SJCRH30 (cell line): ENCODE measurements at places on chromosomes 7 and 10.

- no peak for DNase-seq
These were observed 53.3 kb downstream of the ZMYND11 start for GRCh38 chr10:188546-188945.

DNA sequence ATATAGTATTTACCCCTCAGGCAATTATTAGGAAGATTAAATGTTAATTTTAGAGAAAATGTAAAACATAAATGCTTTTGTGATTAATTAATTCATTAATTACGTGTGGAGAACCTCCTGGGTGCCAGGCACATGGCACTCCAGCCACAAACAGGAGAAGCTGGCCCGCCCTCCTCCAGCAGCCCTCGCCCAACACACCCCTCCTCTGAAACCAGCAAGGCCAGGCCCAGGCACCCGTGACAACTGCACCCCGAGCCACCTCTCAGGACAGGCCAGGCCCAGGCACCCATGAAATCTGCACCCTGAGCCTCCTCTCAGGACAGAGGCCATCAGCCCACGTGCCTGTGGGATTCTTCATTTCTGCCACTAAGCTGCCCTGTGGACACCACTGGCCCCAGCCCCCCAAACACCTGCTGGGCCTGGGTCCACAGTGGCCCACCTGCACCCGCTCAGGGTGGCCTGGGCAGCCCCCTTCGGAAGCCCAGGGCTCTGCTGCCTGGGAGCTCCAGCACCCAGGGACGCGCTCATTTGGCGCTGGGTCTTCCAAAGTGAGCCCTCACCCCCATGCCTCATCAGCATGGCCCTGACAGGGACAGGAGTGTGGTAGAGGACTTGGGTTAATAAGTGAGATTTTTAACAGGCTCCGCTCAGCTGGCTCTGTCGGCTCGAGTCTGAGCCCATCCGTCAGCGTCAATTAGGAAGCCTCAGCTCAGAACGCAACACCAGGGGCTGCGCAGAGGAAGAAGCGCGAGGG lies 482.1 kb downstream of the DNAJB6 start:
- no peak for DNase-seq

DNA sequence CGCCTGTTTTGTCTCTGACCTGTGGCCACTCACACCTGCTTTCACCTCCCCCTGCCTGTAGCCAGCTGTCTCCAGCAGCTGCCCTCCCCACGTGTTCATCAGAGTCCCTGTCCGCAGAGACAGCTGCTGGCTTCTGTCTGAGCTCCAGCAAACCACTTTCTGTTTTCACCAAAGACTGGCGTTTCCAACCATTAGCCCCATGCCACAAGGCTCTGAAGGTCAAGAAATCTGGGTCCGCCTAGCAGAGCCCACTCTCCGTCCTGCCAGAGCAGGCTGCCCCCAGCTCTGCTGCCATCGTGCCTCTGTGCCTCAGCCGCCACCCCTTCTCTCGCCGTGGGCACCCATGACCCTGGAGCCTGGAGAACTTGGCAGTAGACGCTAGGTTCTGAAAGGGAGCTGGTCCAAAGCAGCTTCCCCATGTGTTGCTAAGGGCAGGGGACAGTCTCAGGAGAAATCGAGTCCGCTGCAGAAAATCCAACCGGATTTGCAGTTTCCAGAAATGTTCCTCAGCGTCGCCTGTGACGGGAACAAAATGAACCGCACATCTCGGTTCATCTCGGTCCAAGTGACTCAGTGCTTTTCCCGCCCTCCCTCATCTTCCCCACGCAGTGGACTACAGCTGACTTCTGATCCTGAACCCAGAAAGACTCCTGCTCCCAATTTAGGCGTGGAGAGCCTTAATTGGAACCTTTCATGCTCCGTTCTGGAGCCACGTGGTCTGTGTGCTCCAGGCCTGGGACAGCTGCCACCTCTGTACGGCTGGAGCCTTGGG lies 28.0 kb downstream of the TMEM120A start:
- DNase-seq = peak; percentile 99

DNA sequence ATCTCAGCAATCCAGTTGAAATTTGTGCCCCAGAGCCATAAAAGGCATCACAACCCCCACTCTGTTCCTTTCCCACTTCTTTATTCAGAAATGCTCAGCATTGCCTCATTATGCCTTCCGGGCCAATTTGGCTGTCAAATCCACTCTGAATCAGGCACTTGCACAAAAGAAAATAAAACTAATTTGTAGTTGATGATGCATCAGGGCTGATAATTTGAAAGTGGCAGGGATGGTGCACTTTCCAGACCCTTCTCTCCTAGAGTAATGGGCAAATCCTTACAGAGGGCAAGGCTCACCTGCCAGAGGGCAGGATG lies 147.9 kb upstream of the PDE1C start:
- DNase-seq = no peak

DNA sequence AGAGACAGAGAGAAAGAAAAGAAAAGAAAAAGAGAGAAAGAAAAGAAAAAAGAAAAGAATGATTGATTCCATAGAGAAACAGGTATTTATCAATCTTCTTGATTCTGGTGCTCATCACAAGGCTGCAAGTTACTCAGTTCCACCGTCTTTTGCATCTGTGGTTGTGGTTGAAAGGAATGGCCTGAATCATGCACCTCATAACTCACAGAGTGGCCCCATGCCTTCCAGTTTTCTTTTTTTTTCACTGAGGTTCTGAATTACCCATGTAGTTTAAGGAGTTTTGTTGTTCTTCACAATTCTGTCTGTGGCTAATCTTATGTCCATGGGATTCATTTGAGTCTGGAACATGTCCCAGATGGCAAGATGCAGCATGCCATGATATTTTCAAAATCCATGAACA lies 156.0 kb downstream of the ZNF33B start:
- no peak for DNase-seq

- no peak for DNase-seq
These were observed 101.0 kb upstream of the STEAP1B start for GRCh38 chr7:22601003-22601402.

DNA sequence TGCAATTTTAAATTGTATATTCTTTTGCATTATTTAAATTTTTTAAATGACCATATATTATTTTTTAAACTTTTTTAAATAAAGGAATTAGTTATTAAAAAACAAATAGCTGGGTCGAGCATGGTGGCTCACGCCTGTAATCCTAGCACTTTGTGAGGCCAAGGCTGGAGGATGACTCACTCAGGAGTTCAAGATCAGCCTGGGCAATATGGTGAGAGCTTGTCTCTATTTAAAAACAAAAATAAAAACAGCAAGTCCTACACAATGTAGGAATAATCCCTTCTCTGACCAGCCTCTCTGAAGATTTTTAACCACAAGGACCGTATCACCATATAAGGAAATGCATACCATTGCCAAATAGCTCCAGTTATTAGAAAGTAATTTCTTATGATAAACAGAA lies 19.6 kb downstream of the NOC3L start:
- DNase-seq = no peak

- no peak for DNase-seq
These were observed 4.4 kb downstream of the OPN4 start for GRCh38 chr10:86658751-86659150.

- no peak for DNase-seq
These were observed 141.7 kb downstream of the KAT6B start for GRCh38 chr10:74967911-74968666.

DNA sequence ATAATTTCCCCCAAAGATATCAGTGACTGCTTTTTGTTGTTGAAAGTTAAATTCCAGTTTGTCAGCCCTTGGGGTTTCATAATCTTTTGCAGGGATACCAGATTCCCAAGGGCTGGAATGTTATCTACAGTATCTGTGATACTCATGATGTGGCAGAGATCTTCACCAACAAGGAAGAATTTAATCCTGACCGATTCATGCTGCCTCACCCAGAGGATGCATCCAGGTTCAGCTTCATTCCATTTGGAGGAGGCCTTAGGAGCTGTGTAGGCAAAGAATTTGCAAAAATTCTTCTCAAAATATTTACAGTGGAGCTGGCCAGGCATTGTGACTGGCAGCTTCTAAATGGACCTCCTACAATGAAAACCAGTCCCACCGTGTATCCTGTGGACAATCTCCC lies 3.2 kb downstream of the CYP26A1 start:
- no peak for DNase-seq

GRCh38 chr10:14688606-14689005 lies 86.1 kb downstream of the FAM107B start:
- peak; percentile 3 for DNase-seq

GRCh38 chr10:70479165-70479581 lies 606 bp downstream of the PALD1 start:
- DNase-seq = peak; percentile 23

DNA sequence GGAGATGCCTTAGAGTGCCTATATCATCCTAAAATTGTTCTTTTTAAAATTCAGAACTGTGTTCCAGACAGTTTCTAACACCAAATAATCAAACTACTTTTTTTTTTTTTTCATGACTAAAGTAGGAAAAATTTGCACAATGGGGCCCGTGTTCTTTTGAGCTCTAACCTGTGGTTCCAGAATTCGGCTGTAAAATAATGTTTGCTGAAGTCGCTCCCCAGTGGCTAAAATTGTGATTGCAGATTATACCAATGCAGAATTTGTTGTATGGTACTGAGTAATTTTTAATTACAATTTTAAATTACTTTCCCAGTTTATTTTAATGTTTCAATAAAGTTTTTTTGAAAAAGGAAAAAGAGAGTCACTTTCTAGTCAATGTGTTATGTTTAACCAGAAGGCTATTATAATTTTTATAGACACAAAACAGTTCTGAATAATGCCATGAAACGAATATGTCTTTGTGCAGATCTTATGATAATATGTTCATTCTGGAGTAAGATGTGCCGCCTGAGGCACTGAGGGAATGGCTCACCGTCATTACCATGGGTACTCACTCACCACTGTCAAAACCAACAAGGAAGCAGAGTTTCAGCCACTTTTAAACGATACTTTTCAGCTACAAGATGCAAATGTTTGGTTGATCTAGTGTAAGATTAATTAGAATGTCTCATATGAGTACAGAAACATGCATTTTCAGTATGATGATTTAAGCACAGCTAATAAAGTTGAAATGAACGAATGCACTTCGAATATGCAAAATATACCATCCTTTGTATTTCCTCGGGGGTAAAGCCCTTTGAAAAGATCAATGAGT lies 173.6 kb downstream of the PRKCQ start:
- DNase-seq = peak; percentile 36

GRCh38 chr10:79018521-79019011 lies 50.2 kb upstream of the ZMIZ1 start:
- DNase-seq = peak; percentile 56

DNA sequence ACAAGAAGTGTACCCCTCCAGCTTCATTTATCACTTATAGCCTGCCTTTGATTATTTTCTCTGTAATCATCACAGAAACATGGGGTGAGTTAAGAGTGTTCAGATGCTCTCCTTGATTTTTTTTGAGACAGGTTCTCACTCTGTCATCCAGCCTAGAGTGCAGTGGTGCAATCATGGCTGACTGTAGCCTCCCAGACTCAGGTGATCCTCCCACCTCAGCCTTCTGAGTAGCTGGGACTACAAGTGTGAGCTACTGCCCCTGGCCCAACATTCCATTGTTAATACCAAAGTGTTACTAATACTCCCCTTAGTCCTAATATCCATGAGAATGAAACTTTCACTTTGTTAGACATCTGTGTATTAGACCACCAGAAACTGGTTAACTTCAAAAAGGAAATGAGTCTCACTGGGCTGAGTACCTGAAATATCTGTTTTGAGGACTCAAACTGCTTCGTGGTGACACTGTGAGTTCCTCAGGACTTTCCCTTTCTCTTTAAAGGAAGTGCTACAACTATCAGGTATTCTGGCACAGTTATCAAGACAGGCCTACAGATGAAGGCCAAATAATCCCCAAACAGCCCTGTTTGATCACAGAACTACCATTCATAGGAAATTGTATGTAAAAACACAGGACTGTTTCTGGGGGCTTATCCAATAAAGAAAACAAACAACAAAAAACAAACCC lies 20.5 kb upstream of the CFAP70 start:
- DNase-seq = no peak

DNA sequence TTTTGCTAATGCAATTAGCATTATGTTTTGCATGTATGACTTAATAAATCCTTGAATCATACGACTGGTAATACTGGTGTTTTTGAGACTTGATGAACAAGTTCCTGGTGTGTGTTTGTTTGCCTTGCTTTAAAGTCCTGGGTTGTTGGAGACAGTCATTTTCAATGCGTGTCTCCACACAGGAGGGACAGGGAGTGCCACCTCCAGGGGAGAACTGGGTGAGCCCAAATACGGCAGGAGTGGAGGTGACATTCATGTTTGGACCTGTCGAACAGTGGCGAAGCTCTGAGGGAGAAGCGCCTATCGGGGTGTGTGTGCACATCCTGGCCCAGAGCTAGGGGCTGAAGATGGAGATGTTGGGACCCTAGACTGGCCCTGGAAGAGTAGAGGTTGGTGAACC lies 43.8 kb downstream of the DAGLB start:
- no peak for DNase-seq

GRCh38 chr7:147432079-147432478 lies 1158.5 kb upstream of the C7orf33 start:
- DNase-seq = peak; percentile 41
